ENCODE measurements at places on chromosomes 3 and 15.

GRCh38 chr3:194730365-194730764 lies 44.7 kb downstream of the FAM43A start:
- DNase-seq = no peak

DNA sequence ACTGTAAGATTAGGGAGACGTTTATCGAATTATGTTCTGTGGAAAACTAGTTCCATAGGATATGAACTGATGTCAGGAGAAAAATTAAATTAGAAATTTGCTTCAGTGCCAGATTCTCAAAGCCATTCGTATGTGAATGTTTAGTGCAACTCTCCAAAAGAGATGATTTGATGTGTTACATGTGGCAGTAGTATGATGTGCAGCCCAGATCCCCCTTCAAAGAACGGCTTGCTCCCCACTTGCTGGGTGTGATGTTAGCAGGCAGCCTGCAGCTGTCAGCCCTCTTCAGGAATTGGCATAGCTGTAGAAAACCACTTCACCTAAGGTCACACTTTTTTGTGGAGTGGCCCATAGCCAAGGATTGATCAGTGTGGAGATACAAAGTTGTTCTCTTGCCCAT lies 127.0 kb upstream of the CCDC54 start:
- DNase-seq = no peak

DNA sequence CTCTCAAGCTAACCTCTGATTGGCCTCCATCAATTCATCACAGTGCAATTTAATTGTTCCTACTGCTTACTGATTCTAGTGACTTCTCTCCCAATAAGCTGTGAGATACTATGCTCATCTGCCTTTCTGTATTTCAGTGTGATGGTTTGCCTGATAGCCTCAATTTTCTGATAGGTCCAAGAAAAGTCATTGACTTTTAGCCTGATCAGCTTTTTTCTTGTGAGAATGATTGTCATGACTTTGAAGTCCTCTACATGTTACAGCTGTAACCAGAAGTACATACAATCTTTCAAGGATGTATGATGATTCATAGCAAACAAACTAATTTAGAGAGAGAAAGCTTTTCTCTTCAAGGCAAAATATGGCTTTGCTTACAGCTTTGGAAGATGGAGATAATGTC lies 463.8 kb upstream of the CNTN3 start:
- DNase-seq = no peak

DNA sequence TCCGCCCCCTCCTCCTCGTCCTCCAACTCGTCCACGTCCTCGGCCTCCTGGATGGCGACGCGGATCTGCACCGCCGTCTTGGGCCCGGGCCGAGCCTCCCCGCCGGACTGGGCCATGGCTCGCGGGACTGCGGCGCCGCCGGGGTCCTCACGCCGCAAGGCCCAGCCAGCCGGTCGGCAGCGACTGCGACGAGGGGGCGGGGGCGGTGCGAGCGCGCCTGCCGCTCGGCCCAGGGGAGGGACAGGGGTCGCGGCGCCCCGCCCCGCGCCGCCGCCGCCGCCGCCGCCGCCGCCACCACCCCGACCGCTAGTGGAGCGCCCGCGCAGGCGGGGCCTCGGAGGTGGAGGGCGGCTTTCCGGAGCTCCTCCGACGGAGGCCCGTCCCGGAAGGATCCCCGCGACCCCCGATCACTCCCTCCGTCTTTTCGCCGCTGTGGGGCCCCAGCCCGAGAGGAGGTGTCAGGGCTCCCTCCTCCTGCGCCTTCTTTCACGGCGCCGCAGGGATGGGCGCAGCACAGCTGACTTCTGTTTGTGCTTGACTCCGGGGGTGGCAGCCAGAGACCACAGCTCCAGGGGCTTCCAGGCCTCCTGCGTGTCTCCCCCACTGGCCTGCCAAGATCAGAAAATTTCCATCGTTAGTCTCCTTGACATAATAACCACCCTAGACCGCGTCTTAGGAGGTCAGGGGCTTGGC lies at the start of gene LARP6:
Gene LARP6, minus strand, starts transcription at position 185 of the 693 bp plus-strand sequence. Its CDS starts 69 bp downstream, at position 116.
- DNase-seq = no peak

GRCh38 chr3:47162697-47163168 lies 1.2 kb downstream of the SETD2 start:
- no peak for DNase-seq

GRCh38 chr3:81585937-81586336 lies 175.5 kb downstream of the GBE1 start:
- DNase-seq = no peak

- no peak for DNase-seq
These were observed 26.9 kb downstream of the ZXDC start for GRCh38 chr3:126448893-126449180.

DNA sequence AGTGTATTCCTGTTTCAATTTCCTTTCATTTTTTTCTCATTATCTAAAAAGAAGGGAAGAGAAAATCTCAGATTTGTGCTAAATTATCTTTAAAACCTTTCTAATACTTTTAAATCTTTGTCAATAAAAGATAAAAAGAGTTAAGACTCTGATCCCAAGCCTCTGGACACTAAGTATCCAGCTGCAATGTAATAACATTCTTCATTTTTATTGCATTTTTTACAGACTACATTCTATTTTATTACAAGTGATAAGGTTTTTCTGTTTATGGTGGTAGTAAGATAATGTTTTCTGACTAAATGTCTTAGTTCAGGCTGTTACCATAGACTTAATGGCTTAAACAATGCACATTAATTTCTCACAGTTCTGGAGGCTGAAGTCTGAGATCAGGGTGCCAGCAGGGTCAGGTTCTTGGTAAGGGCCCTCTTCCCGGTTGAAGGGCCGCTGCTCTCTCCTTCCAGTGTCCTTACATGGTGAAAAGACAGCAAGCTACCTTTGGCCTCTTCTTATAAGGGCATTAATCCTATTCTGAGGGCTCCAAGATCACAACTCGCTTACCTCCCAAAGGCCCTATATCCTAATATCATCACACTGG lies 19.7 kb downstream of the KCNAB1 start:
- DNase-seq = no peak

GRCh38 chr3:111197485-111197884 lies 125.9 kb downstream of the NECTIN3 start:
- no peak for DNase-seq

GRCh38 chr15:85408270-85408746 lies 27.9 kb downstream of the AKAP13 start:
- no peak for DNase-seq

GRCh38 chr3:64827019-64827418 lies 139.2 kb upstream of the ADAMTS9 start:
- DNase-seq = no peak

DNA sequence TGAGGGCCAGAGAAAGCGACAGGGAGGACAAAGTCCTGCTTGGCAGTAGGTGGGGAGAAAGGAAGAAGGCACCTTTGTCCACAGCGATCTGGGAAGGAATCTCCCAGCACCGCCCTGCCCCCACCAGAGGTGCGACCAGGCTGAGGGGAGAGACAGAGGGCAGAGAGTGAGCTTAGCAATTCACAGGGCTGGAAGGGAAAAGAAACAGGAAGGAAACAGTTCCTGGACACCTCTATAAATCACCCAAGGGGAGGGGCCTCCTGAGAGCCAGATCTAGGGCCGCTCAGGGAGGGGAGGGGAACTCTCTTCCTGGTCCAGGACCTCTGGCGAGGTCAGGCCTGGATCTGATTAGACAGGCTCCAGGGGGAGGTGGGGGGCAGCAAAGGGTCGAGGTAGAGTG lies 35.4 kb downstream of the RNU5B-1 start:
- no peak for DNase-seq

- DNase-seq = no peak
These were observed 290.6 kb upstream of the UMPS start for GRCh38 chr3:124439603-124440002.

- no peak for DNase-seq
These were observed 784 bp upstream of the CISH start for GRCh38 chr3:50612234-50612882.

DNA sequence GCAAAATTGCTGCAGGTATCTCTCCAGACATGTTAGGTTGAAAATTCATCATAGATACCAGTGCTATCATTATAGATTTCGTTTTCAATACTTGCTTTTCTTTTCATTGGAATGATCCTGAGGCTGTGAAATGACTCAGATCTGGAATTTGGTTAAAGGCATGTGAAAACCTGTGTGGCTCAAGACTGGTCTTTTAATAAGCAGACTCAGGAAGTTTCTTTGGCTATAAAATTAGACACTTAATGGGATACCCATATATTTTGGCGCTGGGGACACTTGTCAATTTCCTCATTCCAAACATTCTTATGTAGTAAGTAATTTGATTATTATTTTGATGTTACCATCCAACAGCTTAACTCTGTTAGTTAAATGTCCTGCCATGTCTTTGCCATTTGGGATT lies 1041.1 kb upstream of the GBE1 start:
- no peak for DNase-seq

DNA sequence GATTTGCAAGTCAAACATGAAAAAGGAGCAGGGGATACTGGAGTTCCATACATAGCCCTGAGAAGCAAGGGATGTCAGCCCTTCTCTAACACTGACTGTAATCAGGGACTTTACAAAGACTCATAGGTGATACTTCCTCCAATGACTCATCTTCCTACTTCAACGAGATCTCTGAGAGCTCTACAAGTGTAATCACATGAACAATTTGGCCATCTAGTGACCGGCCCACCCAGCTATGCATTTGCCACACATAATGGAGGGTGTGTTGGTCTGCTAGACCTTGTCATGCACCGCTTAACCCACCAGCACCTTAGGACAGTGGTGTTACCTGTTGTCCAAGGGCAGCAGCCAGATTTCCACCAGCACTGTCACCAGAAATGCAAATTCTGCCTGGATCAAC lies 75.3 kb downstream of the NCEH1 start:
- no peak for DNase-seq

DNA sequence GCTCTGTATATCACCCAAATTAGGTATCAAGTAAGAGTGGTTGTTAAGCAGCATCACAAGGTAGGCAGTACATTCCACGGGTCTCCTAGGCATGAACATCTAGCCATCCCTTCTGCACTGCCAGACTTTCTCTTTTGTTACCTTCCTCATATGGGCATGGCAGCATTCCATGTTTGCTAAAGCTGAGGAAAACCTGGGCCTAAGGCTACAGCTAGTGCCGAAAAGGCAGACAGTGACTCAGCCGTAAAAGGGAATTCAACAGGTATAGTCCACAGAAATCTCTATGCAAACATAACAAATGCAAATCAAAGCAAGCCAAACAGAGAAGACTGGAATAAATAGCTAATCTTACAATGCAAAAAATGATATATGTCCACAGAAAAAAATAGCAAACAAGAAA lies 645.4 kb downstream of the ZBBX start:
- DNase-seq = no peak

DNA sequence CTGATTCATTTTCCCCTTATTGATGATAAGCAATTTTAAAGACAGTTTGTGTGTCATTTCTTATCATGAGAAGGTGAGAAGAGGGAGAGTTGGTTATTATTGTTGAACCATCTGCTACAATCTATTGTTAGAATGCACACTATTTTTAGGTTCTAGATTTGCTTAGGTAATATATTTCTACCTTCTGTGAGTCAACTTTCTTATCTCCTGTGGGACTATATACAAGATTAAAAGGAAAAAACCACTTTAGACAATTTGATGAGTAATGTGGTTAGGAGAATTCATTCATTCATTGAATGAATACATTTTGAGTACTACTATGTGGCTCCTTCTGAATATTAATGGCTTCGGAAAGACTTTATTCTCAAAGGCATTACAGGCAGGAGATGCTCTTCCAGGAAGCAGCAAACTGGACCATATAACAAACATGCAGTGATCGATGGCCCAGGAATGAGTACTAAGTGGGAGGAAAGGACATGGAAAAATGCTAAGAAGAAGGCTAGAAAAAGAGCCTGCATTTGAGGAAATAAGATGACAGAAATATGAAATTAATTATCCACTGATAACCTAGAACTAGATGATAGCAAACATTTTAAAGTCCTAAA lies 22.4 kb downstream of the SPTSSB start:
- DNase-seq = no peak

DNA sequence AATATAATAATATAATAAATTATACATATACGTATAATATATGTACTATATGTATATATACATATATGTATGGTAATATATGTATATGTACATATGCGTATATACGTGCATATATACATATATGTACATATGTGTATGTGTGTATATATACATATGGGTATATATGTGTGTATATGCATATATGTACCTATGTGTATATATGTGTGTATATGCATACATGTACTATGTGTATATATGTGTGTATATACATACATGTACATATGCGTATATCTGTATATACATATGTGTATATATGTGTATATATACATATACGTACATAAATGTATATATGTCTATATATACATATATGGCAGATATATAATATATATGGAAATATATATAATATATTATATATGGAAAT lies 74.8 kb upstream of the ST3GAL6 start:
- DNase-seq = no peak

- DNase-seq = no peak
These were observed 61.2 kb upstream of the STRIT1 start for GRCh38 chr3:155354658-155355057.

GRCh38 chr3:156218353-156218744 lies 98.0 kb downstream of the KCNAB1 start:
- no peak for DNase-seq

DNA sequence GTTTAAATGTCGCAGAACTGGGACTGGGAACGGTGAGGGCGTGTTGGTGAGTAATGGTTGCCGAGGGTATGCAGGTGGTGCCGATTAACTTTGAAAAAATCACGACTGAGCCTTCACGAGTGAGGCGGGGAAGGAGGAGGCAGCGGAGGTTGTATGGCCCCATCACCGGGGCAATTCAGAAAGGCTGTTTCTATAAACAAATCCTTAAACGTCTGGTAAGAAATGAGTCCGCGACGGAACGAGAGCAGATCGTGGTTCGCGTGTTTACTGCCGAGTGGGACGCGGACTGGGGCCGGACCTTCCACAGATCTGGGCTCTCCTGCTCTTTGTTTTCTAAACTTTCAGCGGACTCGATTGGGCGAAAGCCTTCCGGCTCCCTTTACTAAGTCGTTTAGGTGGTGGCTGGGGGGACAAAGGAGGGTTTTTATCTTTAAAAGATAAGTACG lies 2.7 kb downstream of the IGF1R start:
- no peak for DNase-seq

DNA sequence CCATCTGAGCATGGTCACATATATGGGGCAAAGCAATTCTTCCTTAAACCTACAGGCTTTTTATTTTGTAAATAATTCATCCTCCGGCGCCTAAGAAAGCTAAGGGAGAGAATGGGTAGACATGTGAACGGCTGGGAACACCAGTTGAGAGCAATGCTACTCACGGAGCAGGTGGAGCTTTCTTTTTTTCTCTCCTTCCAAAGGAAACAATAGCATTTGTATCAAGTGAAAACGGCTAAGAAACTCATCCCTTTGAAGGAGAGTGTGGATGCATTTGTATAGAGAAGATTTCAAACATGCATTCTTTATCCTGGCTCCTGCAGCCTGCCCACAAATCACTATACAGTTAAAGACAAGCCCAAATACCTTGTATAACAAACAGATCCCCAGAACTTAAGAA lies 637.8 kb downstream of the MAGI1 start:
- DNase-seq = no peak

Measured in omental fat pad (tissue), 4 donors.